ENCODE measurements at places on chromosomes 6 and 20.

DNA sequence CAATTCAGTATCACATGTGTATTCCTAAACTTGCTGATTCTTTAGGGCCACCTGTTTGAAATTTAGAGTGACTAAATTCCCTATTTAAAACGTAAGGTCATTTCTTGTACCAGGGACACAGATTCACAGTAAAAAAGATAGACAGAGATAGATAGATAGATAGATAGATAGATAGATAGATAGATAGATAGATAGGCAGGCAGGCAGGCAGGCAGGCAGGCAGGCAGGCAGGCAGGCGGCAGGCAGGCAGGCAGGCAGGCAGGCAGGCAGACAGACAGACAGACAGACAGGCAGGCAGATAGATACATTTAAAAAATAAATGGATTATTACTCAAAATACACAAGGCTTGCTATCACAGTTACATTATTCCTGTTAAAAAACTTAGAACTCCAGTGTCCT is 54.2 kb downstream of the AGPAT4 start:
- DNase-seq = no peak

- no peak for DNase-seq
Measured at GRCh38 chr6:4670290-4670689, 105.9 kb upstream of the CDYL start.

GRCh38 chr6:24078200-24078599 is 47.8 kb upstream of the NRSN1 start:
- DNase-seq = no peak

DNA sequence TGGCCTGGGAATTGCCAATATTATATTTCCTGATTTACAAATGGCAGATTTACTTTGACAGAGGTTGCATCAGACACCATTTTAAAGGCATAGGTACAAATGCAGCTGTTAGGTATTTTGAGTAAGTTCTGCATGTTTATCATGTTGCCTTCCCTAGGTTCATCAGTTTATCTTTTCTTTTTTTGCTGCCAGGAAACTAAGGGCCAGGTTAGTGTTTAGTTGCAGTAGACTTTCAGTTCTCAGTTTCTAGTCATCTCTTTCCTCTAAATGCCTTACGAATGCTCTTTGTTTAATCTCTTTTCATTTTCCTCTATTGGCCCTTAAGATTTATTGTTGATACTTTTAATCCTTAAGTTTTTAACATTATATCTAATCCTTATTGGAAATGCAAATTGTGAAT is 129.9 kb downstream of the SMAP1 start:
- no peak for DNase-seq

- peak; percentile 58 for DNase-seq
Measured at GRCh38 chr20:38165089-38165965, at the start of gene TGM2. Gene TGM2 (minus strand): TSS chr20:38165270. CDS start chr20:38165198, 72 bp downstream.

DNA sequence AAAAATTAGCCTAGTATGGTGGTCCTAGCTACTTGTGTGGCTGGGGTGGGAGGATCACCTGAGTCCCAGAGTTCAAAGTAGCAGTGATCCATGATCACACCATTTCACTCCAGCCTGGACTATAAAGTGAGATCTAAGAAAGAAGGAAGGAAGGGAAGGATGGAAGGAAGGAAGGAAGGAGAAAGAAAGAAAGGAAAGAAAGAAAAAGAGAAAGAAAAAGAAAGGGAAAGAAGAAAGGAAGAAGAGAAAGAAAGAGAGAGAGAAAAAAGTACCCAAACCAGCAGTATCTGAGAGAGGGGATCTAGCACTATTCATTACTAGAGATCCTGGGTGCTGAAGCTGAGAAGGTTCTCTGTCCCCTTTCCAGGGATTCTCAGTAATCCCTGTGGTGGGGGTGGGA is 197.8 kb downstream of the CD83 start:
- no peak for DNase-seq

DNA sequence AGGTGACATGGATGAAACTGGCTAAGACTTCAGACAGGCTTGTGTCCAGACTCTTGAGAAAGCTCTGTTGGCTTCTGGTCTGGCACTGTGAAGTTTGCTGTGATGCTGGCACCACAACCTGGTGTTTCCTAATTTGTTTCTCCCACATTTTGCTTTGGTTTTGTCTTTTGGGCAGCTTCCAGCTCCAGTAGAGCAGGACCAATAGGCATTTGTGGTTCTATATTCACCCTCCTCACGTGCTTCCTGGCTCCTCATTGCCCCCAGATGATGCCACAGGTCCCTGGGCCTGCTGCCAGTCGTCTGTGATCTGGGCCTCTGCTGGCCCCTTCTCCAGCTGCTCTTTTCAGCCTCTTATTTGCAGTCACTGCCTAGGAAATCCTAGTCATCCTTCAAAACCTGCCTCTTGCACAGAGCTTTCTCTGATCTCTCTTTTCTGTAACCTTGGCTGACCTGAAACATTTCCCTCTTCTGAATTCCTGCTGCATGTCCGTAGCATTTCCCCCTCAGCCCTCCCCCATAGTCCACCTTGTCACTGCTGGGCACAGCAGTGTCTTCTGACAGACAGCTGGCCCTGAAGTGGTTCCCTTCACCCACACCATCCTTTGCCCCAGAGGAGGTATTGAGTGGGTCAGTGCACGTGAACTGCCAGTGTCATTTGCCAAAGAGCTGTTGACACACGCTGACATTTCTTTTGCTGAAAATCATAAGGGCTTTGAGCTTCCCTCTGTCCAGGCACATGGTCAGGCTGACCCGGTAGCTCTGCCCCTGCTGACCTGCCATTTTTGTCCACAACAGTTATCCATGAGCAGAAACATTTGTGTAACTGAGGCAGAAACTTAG is 63.0 kb downstream of the PTPN1 start:
- no peak for DNase-seq

GRCh38 chr6:109696355-109696754 is 5.3 kb downstream of the FIG4 start:
- DNase-seq = no peak

- no peak for DNase-seq
Measured at GRCh38 chr6:47678739-47679138, 19.6 kb upstream of the ADGRF4 start.

GRCh38 chr6:135090819-135091218 is 36.2 kb upstream of the HBS1L start:
- DNase-seq = no peak

GRCh38 chr6:170470734-170471133 is 82.4 kb downstream of the PSMB1 start:
- no peak for DNase-seq

DNA sequence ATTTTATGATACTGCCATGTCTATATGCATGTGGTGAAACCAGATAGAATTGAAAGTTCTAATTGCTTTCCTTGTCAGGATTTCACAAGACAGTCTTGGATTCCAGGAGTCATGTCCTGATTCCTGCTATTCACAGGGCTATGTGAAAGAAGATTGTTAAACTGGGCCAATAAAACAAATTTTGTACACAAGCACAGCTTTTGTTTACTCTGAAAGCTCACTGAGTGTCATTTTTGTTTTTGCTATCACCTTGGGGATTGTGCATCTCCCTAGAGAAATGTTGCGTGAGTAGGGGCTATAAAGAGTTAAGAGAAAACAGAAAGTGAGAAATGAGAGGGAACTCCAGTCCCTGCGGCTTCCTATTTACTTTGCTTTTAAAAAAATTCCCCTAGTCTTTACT is 627.5 kb downstream of the PKHD1 start:
- DNase-seq = no peak

DNA sequence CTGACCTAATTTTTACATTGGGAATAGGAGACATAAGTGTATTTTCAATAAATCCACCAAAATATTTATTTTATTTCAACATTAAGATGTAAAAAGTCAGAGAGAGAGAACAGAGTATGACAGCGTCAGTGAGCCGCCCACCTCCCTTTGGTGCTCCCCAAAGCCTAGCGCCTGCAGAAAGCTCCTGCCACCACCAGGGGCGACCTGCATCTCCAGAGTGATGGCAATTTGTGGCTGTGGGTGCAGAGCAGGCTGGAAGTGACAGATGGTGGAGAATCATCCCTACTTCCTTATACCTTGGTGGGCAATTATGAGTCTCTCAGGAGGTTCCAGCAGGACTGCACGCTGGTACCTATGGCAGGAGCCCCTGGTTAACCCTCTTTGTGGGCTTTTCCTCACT is 87.3 kb downstream of the PTPRT start:
- no peak for DNase-seq

DNA sequence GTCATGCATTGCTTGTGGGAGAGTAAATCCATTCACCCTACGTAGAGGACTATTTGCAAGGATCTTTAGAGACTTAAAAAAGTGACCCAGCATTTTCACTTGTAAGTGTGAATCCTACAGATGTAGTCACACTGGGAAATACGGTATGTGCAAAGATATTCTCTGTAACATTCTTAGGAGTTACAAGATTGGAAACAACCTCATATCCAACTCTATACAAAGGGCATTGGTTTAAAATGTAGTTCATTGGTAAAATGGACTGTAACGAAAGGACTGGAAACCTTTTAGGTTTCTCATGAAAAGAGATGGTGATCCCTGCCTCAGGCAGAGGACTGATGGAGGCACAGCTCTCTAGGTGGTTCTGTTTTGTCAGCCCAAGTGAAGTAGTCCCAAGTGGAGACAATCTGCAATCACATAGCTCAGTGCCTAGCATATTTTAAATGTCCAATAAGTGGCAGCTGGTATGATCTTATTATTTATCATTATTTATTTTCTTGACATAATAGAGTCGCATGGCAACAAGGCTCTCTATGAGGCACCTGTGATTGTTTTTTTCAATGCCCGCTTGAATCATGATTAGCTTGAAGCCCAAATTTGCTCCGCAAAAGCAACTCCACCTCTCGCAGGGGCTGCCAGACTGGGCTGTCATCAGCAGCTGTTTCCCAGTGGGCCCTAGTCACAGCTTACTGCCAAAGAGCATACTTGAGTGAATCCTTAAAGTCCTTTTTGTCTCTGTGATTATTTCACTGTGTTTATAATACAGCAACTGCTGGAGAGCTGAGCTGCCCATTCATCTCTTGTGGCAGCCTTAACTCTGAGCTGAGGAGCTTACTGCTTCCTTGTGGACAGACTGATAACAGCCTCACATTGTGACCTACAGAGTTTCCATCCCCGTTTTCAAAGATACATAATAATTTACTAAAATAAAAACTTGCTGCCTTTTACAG is 19.8 kb upstream of the ENPP1 start:
- DNase-seq = no peak

- no peak for DNase-seq
Measured at GRCh38 chr6:3108746-3109414, 9.6 kb upstream of the BPHL start.

- no peak for DNase-seq
Measured at GRCh38 chr20:23623666-23624323, 14.0 kb downstream of the CST3 start.

- no peak for DNase-seq
Measured at GRCh38 chr6:167572841-167573271, 248.0 kb downstream of the TTLL2 start.

GRCh38 chr20:4344670-4345069 is 329.3 kb upstream of the RNF24 start:
- DNase-seq = no peak

- DNase-seq = no peak
Measured at GRCh38 chr20:9815632-9816031, 23.2 kb downstream of the PAK5 start.

- no peak for DNase-seq
Measured at GRCh38 chr20:7817286-7817685, 123.0 kb downstream of the HAO1 start.

GRCh38 chr20:40781327-40782042 is 92.4 kb upstream of the MAFB start:
- no peak for DNase-seq

DNA sequence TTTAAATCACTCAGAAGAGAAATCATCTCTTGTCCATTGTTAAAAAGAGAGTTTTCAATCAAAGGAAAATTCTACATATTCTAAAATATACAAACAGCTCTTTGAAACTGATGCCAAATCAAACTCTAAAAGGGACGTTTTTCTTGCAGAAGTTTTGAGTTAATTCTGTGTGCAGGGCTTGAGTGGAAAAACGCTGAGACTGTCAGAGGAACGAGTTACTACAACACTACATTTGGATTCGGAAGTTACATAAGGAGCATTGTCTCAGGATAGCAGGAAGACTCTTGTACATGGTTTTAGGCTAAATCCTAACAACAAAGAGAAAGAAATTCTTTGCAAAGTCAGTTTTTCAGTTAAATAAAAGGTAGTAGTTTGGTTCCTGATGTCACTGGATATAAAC is 155.7 kb upstream of the SUPT3H start:
- no peak for DNase-seq
